ENCODE measurements at places on chromosomes 12 and 14.

- no peak for DNase-seq
Measured at GRCh38 chr12:92488735-92489134, 214.1 kb upstream of the PLEKHG7 start.

DNA sequence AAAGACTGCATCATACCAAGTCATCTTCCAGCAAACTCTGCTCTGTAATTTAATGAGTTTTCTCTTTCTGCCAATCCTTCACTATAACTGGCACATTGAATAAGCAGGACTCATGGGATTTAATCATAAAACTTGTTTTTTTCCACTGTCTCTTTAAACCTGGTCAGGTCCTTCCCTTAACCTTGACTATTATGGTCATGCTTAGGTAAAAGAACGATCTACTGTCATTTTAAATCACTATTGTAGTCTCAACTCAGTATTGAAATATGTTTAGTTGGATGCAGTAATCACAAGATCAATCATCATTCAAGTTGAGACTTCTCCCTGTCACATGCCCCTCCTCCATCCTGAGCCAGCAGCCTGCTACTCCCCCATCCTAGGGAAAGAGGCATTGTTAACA, 56.1 kb downstream of the SLC35F4 start:
- no peak for DNase-seq

DNA sequence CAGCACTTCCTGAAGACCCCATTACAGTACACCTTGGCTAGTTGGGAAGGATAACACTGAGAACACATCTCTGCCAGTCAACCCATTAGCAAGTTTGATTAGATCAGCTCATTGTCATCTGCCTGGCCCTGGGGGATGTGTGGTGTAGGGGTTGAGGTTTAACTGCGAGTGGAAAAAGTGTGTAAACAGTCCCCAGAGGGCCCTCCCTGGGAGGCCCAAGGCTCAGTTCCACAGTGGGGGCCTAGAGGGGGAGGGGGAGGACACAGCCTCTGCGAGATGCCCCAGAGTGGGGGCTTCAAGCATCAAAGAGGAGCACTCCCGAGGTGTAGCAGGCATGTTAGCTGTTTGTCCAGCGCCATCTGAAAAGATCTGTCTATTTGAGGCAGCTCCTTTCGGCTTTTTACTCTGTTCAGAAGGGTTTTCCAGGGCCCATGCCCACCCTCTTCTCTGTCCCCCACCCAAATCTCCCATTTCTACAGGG, 344 bp downstream of the LPAR5 start:
- no peak for DNase-seq

DNA sequence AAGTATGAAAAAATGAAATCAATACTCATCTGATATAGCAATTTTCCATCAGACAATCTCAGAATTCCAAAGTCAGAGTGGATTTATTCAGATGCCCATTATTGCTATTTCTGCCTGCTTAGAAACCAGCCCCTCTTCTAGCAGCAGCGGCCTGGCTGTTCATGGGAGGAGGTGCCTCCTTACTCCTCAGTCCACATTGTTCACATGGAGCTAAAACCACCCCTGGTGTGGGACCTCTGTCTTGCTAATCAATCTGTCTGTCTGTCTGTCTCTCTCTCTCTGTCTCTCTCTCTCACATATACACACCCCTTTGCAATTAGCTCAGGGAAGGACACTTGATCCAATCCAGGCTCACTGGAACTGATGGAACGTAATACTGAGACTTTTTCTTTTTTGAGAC, 176.1 kb downstream of the APAF1 start:
- no peak for DNase-seq

- DNase-seq, result no peak
Measured at GRCh38 chr14:95660651-95661515, 25.3 kb upstream of the TCL1B start.

DNA sequence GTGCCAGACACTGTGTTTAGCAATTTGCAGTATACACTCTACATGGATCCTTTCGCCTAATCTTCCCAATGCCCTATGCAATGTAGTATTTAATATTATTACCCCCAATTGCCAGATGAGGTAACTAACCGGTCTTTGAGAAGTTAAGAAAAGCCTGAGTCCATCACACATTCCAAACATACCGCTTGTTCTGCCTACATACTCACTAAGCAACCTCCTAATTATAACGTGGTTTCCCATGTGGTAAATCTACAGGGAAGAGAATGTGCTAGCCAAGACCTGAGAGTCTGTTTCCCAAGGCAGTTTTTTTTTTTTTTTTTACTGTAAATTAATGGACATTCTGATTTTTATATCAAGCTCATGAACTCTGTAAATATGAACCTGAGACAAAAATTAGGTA, 37.2 kb downstream of the ATP2B1 start:
- DNase-seq, result no peak

DNA sequence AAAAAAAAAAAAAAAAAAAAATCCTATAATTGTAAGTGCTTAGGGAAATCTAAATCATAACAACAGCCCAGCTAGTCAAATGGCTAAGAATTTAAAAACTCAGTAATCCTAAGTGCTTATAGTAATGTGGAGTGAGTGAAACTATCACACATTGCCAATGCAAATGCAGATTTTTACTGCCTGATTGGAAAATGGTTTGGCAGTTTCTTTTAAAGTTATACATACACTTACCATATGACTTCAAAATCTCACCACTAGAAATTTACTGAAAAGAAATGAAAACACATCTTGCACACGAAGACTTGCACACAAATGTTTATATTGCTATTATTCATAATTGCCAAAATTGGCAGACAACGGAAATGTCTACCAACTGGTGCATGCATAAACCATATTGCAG, 51.3 kb upstream of the STXBP6 start:
- DNase-seq, result no peak

DNA sequence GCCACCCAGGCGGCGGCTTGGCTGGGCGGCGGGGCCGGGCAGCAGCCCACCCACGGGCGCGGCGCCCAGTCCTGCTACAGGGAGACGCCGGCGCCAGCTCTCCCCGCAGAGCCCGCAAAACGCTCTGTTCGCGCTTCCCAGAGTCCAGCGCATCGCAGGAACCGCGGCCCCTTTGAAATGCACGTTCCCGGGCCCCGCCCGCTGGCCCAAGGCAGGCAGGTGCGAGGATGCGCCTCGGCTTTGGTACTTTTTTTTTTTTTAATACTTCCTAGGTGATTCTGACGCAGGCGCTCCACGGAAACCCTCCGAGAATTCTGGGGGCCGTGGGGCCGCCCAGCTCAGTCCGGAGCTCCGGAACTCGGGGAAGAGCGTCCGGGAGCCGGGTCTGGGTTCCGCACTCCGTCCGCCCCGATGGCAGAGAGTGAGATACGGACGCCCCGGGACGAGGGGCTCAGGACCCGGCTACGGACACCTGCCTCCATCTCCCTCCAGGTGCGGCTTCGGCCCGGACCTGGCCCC, 483 bp downstream of the POC1B start:
- DNase-seq, result peak; percentile 17

- DNase-seq, result no peak
Measured at GRCh38 chr14:58560208-58560607, 77.6 kb upstream of the DACT1 start.

DNA sequence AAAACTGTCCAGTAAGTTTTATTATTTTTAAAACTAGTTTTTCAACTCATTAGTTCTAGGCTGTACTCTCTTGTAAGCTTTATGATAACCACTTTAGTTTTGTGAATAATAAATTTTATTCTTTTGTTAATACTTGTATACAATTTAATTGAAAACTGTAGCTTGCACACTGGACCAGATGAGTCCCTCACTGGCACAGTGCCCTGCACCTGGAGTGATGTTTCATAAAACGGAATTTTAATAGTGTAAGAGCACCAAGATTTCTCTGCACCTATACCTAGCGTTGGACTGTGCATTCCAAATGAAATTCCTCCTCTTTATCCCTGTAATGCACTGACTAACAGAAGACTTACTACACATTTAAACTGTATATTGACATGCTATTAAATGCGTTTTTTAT, 80.8 kb downstream of the PRIMA1 start:
- DNase-seq, result no peak

DNA sequence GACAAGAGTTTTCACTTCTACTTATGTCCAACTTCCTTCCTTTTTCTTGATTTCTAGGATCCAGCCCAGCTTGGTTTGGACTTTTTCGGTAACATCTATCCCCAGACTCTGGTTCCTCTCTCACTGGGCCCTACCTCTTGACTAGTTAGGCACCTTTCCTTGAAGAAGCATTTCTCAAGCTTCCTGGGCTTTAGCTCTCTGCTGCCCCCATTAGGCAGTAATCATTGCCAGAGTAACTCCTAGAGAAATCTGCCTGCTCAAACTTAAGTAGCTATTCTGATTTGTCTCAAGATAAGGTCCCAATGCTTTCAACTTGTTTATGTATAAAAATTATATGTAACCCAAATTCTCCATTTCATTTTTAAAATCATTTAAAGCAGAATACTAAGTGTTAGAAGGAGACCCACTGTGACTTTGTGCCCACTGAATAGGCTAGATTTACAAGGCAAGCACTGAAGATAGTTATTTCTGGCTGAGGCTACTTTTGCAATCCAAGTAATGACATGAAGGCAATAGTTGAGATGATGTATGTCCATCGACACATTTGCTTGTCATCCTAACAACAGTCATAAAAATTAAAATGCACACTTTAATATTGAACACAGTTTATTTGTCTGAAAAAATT, 275.0 kb upstream of the G2E3 start:
- no peak for DNase-seq

GRCh38 chr12:23236066-23236780, 611.3 kb downstream of the ETNK1 start:
- no peak for DNase-seq

- no peak for DNase-seq
Measured at GRCh38 chr14:24399447-24399822, 632 bp downstream of the NYNRIN start.

- DNase-seq, result no peak
Measured at GRCh38 chr14:21384494-21384851, 654 bp upstream of the SUPT16H start.
